ENCODE measurements at places on chromosomes 12 and 14. TPM values are rescaled to one million over a fixed set of nuclear protein-coding genes. Genes with fewer than 3 reads are reported as not detected.

SOS2 gene
- 50.4 TPM for total RNA-seq

SERPINA5 gene
- total RNA-seq = not detected

GRCh38 chr12:130186651-130187268 is 24.5 kb downstream of the FZD10 start:
- H3K4me3 ChIP-seq = no peak overlapping the region
- H3K36me3 ChIP-seq = peaks cover 11% of the 10 kb centered on the region
- DNase-seq = no peak
- peaks cover 2% of the 10 kb centered on the region for H3K27me3 ChIP-seq
- H3K4me1 ChIP-seq = no peaks in the 10 kb centered on the region
- no peak overlapping the region for H3K27ac ChIP-seq

- peaks cover 4% of the 10 kb centered on the region for H3K36me3 ChIP-seq
- no peak for DNase-seq
- H3K27me3 ChIP-seq = peaks cover 2% of the 10 kb centered on the region
- no peak overlapping the region for H3K27ac ChIP-seq
- no peak overlapping the region for H3K4me3 ChIP-seq
- H3K4me1 ChIP-seq = peaks cover 17% of the 10 kb centered on the region
Observed at GRCh38 chr14:100526057-100526456, 61.2 kb downstream of the BEGAIN start.

- no peak for DNase-seq
- H3K36me3 ChIP-seq = no peaks in the 10 kb centered on the region
- H3K4me1 ChIP-seq = no peaks in the 10 kb centered on the region
- no peaks in the 10 kb centered on the region for H3K27me3 ChIP-seq
- no peak overlapping the region for H3K4me3 ChIP-seq
Observed at GRCh38 chr12:8894378-8894777, 19.9 kb upstream of the PHC1 start.

DNA sequence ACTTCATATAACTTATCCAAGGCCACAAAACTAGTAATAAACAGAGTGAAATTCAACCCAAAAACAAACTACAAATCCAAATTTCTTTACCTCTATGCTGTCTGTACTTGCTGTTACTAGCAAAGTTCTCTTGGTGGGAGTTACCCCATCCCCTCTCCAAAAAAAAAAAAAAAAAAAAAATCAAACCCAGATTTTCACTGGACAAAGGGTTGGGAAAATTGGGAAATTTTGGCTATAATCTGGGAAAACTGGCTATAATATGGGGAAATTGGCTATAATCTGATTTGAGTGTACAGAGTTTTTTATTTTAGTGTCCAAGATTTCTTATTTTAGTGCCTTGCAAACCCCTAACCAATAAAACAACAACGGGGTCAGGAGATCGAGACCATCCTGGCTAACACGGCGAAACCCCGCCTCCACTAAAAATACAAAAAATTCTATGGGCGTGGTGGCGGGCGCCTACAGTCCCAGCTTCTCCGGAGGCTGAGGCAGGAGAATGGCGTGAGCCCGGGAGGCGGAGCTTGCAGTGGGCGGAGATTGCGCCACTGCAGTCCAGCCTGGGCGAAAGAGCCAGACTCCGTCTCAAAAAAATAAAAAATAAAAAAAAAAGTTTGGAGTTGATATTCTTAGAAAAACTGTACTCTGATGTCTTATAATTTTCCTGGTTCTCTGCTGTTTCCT is 148.4 kb downstream of the CHST11 start:
- peaks cover 2% of the 10 kb centered on the region for H3K27me3 ChIP-seq
- DNase-seq = peak; percentile 46
- H3K27ac ChIP-seq = no peak overlapping the region
- H3K36me3 ChIP-seq = no peaks in the 10 kb centered on the region

DNA sequence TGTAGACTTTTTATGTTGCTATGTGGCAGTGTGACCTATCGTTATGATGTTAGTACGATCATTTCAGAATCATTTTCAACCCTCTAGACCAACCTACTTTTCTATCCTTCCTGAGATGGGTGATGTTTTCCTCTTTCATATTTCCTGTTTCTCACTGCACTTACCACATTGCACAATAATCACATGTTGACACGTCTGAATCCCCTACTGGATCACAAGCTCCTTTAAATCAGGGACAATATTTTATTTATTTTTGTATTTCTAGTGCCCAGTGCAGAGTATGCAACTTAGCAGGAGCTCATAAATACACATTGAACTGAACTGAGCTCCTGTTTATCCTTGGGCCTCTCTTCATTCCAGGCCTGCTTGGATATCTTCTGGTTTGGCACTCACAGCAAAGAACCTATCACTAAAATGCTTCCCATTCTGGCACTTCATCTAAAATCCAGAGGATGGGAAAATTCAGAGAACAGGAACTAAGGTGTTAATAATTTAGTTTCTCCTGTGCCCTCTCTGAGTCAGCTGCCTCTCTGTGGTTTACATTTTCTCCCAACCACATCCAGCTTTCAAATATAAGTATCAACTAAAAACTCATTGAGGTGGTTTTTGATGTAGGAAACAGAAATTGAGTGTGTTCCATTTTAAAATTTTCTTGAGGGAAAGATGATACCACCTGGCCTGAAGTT is 69.4 kb upstream of the DYRK2 start:
- no peaks in the 10 kb centered on the region for H3K36me3 ChIP-seq
- H3K27ac ChIP-seq = no peak overlapping the region
- H3K4me1 ChIP-seq = peaks cover 1% of the 10 kb centered on the region
- H3K4me3 ChIP-seq = no peak overlapping the region
- no peak for DNase-seq

- DNase-seq = no peak
- peaks cover 7% of the 10 kb centered on the region for H3K27me3 ChIP-seq
- H3K27ac ChIP-seq = peak overlapping the region; percentile 60
- peaks cover 33% of the 10 kb centered on the region for H3K4me1 ChIP-seq
- no peaks in the 10 kb centered on the region for H3K36me3 ChIP-seq
- H3K4me3 ChIP-seq = no peak overlapping the region
Observed at GRCh38 chr12:66600903-66601302, 78.0 kb downstream of the GRIP1 start.

DNA sequence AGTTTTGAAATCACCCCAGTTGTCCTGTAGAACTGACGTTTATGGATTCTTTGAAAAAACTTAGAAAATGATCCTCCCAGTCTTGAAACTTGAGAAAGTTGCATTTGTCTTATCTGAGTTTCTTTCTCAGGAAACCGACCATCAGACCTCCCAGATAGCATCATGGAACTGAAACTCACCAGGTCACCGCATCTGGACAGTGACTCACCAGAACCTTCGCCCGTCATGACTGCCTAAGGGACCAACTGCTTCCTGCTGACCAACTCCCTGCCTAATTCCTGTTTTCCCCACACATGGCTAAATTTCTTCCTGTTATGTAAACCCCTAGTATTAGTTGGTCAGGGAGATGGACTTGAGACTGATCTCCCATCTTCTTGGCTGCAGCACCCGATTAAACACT is 175.7 kb downstream of the RIMBP2 start:
- no peak for DNase-seq
- no peaks in the 10 kb centered on the region for H3K4me1 ChIP-seq
- no peak overlapping the region for H3K4me3 ChIP-seq
- H3K36me3 ChIP-seq = peaks cover 4% of the 10 kb centered on the region

GRCh38 chr12:113116875-113117274 is 18.7 kb downstream of the RASAL1 start:
- no peak overlapping the region for H3K4me3 ChIP-seq
- peaks cover 8% of the 10 kb centered on the region for H3K27me3 ChIP-seq
- no peaks in the 10 kb centered on the region for H3K4me1 ChIP-seq
- no peak for DNase-seq

GRCh38 chr14:56118611-56119181 is 485 bp downstream of the PELI2 start:
- H3K27ac ChIP-seq = no peak overlapping the region
- H3K36me3 ChIP-seq = no peaks in the 10 kb centered on the region
- H3K4me1 ChIP-seq = peaks cover 49% of the 10 kb centered on the region

All from glutamatergic neuron (in vitro differentiated cells).